NT2/D1 (cell line): ENCODE measurements at places on chromosomes 1 and 21.

DNA sequence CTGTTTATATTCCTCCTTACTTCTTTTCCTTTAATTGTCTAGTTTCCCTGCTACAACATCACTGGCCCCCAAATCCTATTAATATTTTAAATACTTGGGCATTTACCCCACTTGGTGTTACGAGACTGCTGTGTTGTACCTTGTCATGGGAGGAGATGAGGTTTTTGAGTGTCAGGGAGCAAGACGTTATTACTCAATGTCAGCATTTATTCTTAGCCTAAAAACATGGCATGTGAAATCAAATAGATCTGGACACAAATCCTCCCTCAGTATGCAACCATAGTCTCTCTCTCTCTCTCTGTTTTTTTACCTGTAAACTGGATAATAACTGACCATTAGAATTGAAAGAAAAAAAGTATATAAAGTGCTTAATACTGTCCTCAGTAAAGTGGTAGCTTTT is 4.6 kb downstream of the LRRC8B start:
- DNase-seq = no peak

- DNase-seq = no peak
Observed at GRCh38 chr21:26225046-26225445, 54.5 kb upstream of the APP start.

DNA sequence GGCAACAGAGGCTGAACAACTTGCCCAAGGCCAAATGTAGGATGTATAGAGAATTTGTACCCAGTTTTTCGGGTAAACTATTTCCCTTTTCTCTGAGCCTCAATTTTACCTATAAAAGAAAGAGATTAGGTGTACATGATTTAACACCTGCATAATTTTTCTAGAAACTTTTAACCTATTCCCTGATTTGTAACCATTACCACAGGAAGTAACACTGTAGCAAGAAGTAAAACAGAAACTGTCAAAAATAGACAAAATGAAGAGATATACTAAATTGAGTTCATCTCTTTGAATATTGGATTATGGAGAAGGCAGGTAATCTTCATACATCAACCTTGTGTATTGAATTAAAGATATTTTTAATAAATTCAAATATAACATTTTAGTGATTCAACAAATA is 136.2 kb downstream of the ZC3H11B start:
- no peak for DNase-seq

DNA sequence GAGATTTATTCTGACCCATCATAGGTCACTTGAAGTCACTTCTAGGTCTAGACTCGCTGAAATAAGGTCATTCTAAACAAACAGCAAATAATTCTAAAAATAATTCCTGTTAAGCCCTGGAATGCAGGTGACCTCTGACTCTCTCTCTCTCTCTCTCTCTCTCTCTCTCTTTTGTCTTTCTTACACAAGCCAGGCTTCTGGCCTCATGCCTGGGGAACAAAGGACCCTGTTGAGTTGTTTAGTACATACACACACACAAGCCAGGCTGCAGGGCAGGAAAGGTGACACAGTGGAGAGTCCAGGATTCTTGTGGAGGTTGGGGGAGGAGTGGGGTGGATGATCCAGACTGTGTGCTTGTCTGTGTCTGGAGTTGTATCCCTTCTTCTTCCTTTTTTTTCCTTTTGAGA is 4.0 kb upstream of the MEX3A start:
- DNase-seq = no peak

GRCh38 chr1:35726450-35727433 is 8.1 kb upstream of the C1orf216 start:
- DNase-seq = peak; percentile 74

- DNase-seq = no peak
Observed at GRCh38 chr1:25809283-25809926, 9.4 kb downstream of the SELENON start.

DNA sequence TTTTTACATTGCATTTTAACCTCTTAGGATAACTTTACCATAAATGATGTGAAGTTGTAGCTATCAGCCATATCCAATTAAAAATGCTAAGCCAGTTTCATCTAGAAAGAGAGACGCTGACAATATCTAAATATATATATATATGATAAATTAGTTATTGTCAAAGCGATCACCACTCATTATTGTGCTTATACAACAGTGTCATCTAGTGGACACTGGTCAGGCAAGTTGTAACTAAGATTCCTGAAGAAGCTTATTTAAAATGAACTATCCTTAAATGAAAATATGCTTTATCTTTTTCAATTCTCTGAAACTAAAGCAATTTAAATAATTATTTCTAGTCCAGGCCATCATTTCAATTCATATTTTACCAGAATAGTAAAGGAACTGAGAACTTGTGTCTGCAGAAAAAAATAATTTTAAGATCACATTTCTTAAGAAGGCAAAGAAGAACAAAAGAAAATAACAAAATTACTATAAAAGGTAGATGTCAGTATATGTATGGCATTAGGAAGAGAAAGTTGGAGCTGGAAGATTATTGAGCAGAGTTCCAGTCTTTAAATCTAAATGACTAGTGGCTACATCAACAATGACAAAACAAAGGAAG is 193.3 kb upstream of the SNX7 start:
- DNase-seq = peak; percentile 18

DNA sequence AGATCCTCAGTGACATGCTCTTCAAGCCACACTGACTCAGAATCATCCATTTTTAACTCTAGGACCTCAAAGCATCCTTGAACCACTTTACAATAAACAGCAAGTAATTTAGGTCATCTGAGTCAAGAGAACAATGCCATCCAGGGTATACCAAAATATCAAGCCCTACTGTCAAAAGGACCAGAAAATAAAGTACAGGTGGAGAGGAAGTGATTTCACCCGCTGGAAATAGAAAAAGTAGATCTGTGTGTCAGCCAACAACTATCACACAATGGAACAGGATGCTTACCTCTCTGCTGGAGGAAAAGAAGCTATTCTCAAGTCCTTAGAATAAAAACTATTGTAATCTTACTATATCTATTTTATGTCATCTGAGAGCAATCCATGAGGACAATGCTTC is 37.0 kb downstream of the RERE start:
- DNase-seq = no peak
